Suppressor macrophage treated with lipopolysaccharide for 4 hours (primary cell): ENCODE measurements at places on chromosomes 16 and 17.
A peak's percentile ranks its signal among the peaks of the same experiment; 100 is the strongest.

DNA sequence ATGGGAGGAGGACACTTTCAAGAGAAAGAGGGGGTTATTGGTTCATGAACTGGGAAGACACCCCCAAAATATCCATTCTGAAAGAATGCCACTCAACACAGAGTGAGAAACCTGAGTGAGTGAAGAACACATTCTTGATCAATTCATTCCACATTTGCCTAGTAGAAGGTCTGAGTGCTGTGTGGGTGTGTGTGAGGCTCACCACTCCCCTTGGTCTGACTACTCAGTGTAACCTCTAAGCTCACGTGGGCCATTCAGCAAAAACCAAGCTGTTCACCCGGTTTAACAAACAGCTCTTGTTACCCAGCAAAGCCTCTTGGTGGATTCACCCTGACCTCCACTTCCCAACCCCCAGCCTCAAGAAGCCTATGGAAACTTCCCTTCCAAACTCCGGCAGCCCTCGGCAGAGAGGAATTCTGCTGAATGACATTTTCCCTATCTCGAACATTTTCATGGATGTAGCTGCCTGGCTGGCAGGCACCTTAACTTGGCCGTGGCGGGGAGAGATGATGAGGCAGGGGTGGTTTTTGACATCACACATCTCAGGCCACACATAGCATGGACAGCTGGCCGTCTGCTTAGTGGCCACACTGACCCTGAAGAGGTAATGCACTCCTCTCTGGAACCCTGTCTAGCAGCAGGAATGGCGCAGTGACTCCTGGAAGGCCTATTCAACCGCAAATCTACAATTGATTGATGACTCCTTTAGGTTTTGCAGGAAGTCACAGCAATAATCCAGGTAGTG, 11.6 kb downstream of the ST6GALNAC1 start:
- no peak for DNase-seq

- DNase-seq: no peak
These were observed 70.3 kb upstream of the LGALS9 start for GRCh38 chr17:27560668-27561067.

- DNase-seq: no peak
These were observed 23.6 kb downstream of the RAB40B start for GRCh38 chr17:82674656-82675475.

DNA sequence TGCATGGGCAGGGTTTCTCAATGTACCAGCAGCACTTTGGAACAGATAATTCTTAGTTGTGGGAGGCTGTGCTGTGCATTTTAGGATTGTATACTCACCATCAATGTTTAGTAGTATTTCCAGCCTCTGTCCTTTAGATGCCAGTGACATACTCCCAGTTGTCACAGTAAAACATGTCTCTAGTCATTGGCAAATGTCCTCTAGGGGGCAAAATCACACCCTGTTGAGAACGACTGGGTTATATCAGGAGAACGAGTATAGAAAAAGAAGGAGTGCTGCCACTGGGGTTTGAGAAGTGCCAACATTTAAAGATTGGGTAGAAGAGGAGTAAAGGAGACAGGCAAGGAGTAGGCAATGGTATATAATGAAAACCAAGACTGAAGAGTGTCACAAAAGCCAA, 37.9 kb upstream of the SMIM36 start:
- no peak for DNase-seq

DNA sequence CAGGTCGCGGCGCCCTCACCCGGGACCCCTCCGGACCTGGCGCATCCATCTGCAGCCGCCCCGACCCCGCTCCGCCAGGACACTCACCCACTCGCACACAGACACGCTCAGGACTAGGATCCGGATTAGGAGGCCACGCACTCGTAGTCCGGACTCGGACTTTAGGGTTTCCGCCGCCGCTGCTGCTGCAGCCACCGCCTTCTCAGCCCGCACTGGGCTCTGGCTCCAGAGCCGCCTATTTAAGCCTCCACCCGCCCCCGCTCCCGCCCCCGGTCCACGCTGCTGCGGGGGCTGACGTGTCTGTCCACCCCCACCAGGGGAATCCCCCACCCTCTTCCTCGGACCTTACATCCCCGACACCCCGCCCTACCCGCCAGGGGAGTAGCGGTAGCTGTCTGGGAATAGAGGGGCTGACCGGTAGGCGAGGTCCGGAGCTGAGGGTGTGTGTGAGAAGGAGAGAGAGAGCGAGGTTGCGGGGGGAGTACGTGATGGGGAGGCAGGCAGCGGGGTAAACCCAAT, at the start of gene RRAD:
TSS of gene RRAD (minus strand) at position 214 of the 519 bp plus-strand sequence. CDS start 356 bp downstream, outside the sequence.
- peak; percentile 32 for DNase-seq

- peak; percentile 56 for DNase-seq
These were observed 1.4 kb downstream of the CENPX start for GRCh38 chr17:82021107-82021899.

GRCh38 chr17:44775136-44775837, 16.5 kb downstream of the ADAM11 start:
- DNase-seq: peak; percentile 97

- DNase-seq: no peak
These were observed 2.9 kb upstream of the PSMC5 start for GRCh38 chr17:63824362-63824761.

- DNase-seq: peak; percentile 67
These were observed 1.2 kb upstream of the OGFOD3 start for GRCh38 chr17:82419540-82419939.

DNA sequence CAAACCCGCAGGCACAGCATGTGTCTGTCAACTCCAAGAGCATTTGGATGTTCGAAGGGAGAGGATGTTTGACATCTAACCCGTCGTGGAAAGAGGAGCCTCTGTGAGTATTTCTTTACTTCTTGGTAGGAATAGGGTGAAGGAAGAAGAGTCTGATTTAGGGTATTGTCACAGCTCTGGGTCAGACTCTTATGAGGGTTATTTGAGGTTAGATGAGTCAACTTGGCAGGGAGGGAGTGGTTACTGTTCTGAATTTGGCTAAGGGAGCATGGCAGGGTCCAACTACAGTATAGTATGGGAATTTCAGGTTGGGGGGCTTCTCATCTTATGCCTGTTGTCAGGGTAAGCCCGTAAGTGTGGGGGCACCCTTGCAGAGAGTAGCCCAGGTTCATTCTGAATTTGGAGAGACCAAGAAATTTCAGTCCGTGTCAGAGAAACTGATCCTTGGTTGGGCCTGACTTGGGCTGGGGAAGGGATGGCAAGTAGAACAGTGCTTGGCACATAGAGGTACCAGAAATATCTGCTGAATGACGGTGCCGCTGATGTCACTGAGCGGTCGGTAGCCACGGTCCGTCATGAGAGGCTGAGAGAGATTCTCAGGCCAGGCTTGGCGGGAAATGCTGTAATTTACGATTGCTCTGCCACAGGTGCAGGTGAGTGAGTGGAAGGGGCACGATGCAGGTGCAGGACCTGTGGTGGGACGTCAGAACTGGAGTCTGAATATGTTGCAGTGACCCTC, 43.2 kb downstream of the MYH3 start:
- peak; percentile 19 for DNase-seq

GRCh38 chr17:17763734-17764133, 73.1 kb downstream of the SREBF1 start:
- no peak for DNase-seq

DNA sequence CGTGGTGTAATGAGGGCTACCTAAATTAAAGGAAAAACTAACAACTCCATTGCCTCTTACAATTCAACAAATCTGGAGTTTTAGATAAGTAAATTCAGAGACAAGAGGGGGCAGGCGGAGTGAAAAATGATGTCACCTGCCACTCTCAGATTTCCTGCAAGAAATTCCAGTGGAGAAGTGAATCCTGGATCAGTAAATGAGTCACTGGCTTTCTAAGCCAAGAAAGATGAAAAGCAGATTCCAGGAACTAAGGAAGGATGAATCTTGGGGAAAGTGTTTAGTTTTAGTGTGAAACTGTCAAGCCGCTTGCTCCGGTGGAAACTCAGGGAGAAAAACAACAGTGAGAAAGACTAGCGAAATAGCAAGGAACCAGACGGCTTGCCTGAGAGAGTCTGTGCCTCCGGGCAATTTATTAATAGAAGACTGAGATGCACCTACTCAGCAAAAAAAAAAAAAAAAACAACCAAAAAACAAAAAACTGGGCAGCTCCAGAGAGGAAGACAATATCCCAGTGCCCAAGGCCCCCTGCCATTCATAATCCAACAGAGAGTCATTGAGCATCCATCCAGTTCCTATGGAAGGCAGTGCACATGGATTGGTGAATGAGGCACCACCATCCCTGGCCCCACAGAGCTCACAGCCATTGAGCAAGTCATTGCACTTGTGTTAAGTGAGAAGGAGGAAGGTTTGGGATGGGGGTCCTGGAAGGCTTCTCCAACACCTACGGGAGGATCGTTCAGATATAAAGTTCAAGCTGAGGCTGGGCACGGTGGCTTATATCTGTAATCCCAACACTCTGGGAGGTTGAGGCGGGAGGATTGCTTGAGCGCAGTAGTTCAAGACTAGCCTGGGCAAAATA, 12.1 kb upstream of the RIPOR1 start:
- DNase-seq: peak; percentile 35

DNA sequence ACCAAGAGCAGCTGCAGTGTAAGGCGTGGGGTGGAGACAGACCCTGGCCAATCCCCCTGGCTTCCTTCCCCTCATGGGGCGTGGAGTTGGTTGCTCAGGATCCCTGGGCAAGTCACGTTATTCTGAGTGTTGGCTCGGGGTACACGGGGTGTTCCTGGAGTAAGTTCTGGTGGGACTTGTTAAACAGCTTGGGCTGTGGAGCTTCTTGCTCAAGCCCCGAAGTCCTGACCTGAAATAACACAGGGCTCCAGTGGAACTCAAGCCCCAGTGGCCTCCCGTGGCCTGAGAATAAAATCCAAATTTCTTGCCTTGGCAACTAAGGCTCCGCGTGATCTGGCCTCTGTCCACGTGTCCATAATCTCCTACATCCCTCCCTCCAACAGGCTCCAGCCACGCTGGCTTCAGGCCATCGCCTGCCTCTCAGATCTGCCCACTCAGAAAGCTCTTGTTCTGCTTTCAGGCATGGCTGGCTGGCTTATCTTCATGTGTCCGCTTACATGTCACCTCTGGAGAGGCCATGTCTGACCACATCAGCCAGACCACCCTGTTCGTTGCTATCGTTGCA, 49.3 kb upstream of the BCO1 start:
- no peak for DNase-seq

- DNase-seq: peak; percentile 100
These were observed at the start of gene KPNB1 for GRCh38 chr17:47649153-47649971. Gene KPNB1 (plus strand): TSS chr17:47649919. CDS start chr17:47650245, 326 bp downstream.

DNA sequence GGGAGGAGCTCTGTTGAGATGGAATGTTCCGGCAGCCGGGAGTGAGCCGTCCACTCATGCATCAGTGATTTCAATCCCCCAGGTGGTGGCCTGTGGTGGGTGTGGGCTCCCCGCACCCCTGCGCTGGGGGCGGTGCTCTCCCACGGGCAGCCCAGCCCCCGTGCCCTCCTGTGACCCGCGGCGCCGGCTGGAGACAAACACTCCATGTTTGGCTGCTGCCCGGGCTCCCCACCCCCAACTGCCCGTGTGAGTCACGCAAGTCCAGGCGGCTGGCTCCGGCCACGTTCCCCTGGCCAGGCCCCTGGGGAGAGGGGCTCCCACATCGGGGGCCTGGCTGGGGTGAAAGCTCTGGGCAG, 29.4 kb downstream of the CACNA1H start:
- no peak for DNase-seq

DNA sequence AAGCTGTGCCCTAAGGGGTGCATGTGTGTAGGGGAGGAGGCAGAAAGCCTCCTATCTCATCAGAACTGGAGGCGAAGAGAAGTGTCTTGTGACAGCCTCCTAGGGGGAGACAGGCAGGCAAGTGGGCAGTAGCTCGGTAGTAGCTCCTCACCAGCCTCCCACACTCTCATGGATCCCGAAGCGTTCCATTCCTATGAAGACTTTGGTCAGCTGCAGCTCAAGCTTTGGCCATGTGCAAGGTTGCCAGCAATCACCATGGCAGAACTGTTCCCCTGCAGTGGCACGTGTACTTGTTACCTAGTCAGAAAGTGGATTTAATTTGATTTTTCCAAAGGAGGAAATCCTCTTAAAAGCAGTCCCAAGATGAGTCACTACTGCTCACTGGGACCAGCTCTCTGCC, 6.7 kb downstream of the MRPL58 start:
- DNase-seq: no peak

GRCh38 chr17:35713069-35713728, 18.2 kb upstream of the RASL10B start:
- DNase-seq: no peak

DNA sequence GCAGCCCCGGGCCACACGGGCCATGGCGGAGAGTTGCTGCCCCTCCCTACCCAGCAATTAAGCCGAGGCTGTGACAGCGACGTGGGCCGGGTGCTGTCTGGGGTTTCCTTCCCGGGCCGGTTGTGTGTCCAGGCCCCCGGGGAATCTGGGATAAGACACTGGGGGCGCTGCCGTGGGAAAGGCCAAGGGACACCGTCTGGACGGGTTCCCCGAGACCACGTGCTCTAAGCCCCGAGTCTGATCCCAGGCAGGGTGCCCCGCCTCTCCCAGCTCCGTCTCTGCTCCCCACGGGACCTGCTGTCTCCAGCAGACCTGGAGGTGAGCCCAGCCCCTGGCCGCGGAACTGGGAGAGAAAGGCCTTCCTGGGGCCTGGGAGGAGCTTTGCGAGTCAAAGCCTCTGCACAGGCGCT, 92.2 kb downstream of the IRX3 start:
- no peak for DNase-seq

DNA sequence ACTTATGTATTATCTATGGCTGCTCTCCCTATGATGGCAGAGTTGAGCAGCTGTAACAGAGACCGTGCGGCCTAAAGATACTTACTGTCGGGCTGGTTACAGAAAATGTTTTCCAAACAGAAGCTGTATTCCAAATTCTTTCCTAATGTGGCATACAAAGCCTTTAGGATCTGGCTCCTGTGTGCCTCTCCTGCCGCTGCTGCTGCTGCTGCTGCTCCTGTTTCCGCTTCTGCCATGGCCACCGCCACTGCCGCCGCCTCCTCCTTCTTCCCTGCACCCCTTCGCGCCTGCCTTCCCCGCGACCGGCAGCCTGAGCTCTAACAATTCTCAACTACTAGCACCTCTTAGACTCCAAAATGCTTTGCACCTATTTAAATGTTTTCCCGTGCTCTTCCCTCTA, 263.9 kb upstream of the TBX2 start:
- DNase-seq: no peak

- peak; percentile 16 for DNase-seq
These were observed 26.1 kb downstream of the WNT9B start for GRCh38 chr17:46877466-46877865.

DNA sequence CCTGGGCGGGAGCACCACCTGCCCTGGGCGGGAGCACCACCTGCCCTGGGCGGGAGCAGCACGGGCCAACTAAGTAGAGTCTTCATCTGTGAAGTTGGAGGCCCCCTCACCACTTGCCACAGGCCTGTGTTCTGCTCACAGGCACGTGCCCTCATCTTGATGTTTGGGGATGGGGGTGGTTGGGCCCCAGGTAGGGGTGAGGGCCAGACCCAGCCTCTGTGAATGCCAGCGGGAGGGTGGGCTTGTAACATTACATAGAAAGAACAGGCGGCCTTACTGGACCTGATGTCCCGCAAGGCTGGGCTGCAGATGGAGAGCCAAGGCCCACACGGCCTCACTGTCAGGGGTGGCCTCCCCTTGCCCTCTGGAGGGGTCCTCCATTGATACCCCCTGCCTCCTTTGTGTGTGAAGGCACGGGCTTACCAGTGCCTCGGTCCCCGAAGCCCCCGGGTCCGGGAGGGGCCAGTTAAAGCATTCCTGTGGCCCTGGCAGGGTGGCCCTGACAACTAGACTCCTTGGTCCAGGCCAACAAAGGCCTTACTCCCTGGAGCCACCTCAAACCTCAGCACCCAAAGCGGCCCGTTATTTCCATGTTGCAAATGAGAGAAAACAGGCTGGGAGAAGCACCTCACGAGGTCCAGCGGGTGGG, 1.1 kb upstream of the SLC16A3 start:
- no peak for DNase-seq

GRCh38 chr16:24838554-24839266, 7.1 kb upstream of the SLC5A11 start:
- peak; percentile 29 for DNase-seq
